ENCODE measurements at places on chromosomes 13 and 19.

DNA sequence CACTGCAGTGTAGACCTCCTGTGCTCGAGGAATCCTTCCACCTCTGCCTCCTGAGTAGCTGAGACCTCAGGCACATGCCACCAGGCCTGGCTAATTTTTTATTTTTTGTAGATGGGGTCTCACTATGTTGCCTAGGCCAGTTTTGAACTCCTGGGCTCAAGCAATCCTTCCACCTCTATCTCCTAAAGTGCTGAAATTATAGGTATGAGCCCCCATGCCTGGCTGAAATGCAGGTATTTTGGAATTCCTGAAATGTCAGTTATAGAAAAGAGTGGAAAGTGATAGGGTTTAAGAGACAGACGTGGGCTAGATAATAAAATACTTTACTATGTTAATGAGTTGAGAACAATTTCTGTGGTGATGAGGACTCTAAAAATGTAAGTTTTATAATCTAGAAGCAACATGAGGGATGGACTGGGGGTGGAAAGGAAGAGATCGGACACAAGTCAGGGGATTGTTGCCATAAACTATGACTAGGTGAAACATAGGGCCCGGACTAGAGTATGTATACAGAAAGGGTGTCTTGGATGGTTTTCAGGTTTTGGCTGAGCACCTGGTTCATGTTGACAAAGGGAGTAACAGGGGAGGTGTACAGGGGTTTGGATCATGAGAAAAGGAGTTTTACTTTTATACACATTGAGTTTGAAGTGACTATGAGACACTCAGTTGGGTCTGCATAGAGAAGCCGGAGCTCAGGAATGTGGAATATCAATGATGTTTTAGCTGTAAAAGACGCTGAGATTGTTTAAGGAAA is 165.6 kb upstream of the STARD13 start:
- DNase-seq = no peak

DNA sequence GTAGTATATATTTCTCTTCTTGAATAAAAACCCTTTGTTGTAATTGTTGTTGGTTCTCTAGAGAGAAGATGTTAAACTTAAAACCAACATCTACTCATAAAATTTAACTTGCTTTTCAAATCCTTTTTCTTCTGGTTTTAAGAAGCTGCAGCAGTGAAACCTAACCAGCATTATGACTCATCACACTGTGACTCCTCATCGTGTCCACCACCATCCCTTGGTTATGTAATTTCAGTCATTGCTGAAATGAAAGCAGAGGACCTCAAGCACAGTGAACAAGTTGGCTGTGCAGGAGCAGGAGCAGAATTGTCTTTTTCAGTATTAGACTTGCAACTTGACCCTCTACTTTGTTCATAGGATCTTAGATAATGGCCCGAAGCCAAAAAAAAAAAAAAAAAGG is 64.9 kb upstream of the HTR2A start:
- no peak for DNase-seq

- no peak for DNase-seq
These were observed 55.5 kb downstream of the TBC1D4 start for GRCh38 chr13:75426421-75426820.

- DNase-seq = no peak
These were observed 4.8 kb downstream of the LSR start for GRCh38 chr19:35253316-35254286.

- no peak for DNase-seq
These were observed 22.5 kb downstream of the SCEL start for GRCh38 chr13:77558016-77558415.
